ENCODE measurements at places on chromosomes 16 and 17.

- DNase-seq: peak; percentile 31
Measured at GRCh38 chr17:18257268-18257981, 1.1 kb downstream of the FLII start.

DNA sequence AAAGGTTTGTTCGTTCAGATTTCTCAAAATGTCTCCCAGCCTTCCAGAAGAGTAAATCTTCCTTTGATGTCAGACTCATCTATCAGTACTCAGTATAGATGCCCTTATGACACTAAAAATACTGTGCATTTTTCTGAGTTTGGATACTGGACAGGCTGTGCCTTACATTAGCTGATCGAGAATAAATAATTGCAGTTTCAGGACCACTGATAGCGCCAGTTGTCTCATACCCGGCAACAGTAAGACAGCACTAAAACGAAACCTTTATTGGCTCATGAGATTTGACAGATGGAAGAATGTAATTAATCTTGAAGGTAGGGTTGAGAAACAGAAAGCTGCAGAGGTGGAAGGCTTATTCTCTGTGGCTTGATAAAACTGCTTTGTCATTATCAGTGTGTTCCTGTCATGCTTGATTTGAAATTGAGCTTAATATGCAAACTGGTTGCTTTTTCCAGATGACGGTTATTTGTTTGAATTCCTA is 1.2 kb downstream of the ATP6V0A1 start:
- peak; percentile 42 for DNase-seq

GRCh38 chr16:48409839-48410632 is 24.8 kb upstream of the SIAH1 start:
- DNase-seq: no peak

DNA sequence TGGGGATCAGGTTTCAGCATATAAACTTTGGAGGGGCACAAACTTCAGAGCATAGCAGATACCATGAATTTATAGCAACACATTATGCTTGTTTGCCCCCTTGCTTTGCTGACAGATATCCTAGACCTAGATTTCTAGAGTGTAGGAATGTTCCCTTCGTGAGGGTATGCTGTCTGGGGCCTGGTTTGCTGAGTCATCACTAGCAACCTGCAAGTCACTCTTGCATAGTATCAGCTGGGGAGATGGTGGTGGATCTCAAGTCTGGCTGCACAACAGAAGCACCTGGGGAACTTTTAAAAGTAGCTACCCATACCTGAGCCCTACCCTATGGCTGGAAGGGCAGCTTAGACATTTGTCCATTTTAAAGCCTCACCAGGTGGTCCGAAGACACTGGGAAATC is 22.3 kb upstream of the HSBP1 start:
- no peak for DNase-seq

DNA sequence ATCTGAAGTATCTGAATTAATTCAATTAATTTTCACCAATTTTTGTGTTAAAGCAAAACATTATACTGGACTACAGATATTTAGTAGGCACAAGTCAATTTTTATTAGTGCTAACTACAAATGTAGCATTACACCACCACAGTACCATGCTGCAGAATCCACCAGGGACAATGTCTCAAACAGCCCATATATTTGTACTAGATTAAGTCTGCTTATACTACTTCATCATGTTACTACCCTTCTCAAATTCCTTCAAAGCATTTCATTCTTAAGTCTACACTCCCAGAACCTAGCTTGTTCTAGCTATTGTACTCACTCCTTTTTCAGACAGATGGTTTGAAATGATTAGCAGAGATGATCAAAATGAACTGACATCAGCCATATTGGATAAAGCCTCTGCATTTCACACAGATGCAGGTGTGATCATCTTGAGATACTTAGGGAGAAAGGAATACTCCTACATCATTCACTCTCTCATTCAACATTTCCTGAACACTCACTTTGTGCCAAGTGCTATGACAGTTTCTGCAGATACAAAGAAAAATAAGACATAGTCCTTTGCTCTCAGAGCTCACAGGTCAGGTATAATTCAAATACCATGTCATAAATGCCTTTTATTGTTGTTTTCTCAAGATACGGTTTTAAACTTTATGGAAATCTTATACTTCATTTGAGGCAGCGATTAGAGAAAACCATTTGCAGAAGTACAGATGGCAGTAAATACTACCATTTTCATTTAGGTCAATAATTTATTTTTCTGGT is 47.7 kb downstream of the SMURF2 start:
- DNase-seq: no peak

DNA sequence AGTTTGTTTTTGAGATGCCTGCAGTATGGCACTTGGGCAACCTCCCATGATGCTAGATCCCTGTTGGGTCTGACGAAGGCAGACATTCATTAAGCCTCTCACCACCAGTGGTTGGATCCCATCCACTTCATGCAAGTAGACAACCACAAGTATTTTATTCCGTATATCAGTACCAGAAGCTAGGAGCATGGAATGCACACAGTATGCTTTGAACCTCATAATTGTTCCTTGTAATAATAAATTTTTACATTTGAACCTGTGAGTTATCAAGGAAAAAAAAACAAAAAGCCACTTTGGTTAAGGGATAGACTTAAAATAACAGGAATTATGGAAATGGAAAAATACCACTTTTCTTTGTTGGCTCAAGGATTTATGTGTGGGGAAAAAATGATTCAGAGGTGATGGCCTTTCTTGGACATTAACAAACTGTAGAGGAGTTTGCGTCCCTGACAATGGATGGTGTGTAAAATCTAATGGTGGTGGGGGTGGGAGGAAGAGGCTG is 107.1 kb upstream of the KCNJ16 start:
- DNase-seq: no peak

- DNase-seq: no peak
Measured at GRCh38 chr17:63816669-63817068, 10.6 kb upstream of the PSMC5 start.

GRCh38 chr17:64423881-64424280 is 25.0 kb upstream of the MILR1 start:
- DNase-seq: no peak

DNA sequence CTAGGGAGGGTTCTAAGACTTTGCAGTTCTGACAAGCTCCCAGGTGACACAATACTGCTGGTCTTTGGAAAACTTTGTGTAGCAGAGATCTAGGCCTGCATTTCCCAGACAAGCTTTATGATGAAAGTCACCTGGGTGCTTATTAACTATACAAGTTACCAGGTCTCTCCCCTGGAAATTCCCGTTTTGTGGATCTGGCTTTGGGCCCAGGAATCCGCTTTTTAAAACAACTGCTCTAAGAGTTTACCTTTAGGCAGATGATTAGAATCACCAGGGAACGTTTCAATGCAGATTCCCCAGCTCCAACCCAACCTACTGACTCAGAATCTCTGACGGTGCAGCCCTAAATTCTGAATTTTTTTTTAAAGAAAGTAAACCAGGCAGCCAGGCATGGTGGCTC is 36.3 kb downstream of the MYH3 start:
- no peak for DNase-seq

DNA sequence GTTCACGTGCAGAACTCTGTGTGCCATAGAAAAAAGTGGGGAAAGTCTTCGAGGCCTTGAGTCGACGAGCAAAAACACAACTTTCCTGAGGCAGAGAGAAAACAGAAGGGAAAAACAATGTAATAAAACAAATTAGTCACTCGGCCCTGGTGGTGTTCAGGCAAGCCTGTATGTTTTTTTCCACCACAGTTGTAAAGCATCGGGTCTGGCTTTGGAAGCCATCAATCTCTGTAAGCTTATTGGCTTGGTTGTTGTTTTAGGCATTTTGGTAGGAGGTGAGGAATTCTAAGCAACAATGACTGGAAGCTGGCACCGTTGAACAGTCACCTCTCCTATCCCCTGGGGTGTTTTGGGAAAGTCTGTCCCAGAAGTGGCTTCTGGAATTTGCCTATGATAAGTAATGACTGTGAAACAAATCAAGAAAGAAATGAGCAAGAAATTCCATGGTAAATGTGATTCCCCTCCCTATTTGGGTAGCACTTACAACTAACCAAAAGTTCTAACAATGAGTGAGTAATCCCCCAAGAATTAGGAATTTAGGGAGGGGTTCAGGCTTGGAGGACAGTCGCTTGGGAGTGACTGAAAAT is 2.8 kb downstream of the CDH13 start:
- DNase-seq: no peak

GRCh38 chr16:66961065-66961744 is at the start of gene CES3:
Gene CES3, plus strand, starts transcription at chr16:66961266. Its CDS starts 42 bp downstream, at chr16:66961308.
- peak; percentile 63 for DNase-seq

GRCh38 chr17:44623070-44623725 is 33.1 kb upstream of the MEIOC start:
- DNase-seq: no peak

GRCh38 chr16:2915196-2915929 is 3.6 kb downstream of the FLYWCH1 start:
- DNase-seq: no peak

GRCh38 chr17:67238991-67239390 is 6.0 kb downstream of the HELZ start:
- no peak for DNase-seq

DNA sequence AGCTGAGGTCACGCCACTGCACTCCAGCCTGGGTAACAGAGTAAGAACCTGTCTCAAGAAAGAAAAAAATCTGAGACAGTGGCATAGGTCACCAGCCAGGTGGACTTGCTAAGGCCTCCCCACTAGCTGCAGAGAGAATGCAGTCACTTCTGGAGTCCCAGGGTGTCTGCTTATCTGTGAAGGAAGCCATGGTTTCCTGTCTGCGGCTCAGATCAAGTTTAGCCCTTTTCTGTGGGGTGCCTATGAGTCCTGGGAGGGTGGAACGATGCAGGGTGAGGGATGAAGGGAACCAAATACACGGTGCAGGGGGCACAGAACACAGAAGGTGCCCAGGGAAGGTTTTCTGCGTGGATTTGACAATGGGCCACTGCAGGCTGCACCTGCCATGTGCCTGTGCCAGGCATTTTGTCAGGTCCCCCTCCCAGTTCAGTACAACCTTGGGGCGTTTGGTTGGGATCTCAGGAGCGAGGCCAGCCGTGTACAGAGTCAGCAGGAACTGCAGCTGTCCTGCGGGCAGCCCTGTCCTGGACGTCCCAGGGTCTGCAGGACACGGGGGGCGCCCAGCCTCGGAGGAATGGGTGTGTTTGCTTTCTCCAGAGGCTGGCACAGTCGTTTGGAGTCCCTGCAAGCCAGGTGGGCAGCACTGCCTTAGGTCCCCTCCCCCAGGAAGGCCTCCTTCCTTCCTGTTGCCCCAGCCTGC is 41.8 kb downstream of the RAB11FIP4 start:
- peak; percentile 60 for DNase-seq

DNA sequence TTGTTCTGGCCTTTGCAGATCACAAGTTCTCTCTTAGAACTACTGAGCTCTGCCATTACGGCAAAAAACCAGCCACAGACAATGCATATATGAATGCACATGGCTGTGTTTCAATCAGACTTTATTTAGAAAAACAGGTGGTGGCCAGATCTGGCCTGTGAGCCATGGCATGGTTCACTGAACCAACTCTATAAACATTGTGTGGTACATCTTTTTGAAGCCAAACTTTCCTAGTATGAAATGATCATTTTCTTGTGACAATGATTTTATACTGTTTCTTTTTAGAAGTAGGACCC is 65.9 kb upstream of the AMZ2 start:
- no peak for DNase-seq

- DNase-seq: no peak
Measured at GRCh38 chr16:24430954-24431760, 108.2 kb upstream of the RBBP6 start.

GRCh38 chr16:8098947-8099512 is 491.3 kb downstream of the TMEM114 start:
- DNase-seq: no peak

- DNase-seq: no peak
Measured at GRCh38 chr17:54814371-54814770, 86.3 kb upstream of the TOM1L1 start.

DNA sequence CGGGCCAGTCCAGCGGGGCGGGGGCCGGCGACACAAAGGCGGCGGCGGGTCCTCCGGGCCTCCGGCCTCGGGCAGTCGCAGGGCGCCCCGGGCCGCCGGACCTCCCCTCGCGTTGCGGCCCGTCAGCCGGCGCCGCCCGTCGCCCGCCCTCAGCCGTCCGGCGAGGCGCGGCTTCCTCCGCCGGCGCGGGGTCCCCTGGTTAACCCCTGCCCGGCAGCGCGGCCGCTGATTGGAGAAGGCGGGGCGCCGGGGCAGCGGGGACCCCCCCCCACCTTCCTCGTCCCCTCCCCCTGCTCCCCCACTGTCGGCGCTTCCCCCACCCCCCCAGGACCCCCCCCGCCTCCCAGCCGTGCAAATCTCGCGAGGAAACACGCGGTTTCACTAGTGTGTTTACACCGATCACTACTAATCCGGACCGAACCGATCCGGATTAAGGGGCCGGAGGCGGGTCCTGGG is at the start of gene TLK2:
Gene TLK2, plus strand, starts transcription at position 402 of the 456 bp plus-strand sequence. CDS start 2,301 bp downstream, outside the sequence.
- DNase-seq: peak; percentile 85

DNA sequence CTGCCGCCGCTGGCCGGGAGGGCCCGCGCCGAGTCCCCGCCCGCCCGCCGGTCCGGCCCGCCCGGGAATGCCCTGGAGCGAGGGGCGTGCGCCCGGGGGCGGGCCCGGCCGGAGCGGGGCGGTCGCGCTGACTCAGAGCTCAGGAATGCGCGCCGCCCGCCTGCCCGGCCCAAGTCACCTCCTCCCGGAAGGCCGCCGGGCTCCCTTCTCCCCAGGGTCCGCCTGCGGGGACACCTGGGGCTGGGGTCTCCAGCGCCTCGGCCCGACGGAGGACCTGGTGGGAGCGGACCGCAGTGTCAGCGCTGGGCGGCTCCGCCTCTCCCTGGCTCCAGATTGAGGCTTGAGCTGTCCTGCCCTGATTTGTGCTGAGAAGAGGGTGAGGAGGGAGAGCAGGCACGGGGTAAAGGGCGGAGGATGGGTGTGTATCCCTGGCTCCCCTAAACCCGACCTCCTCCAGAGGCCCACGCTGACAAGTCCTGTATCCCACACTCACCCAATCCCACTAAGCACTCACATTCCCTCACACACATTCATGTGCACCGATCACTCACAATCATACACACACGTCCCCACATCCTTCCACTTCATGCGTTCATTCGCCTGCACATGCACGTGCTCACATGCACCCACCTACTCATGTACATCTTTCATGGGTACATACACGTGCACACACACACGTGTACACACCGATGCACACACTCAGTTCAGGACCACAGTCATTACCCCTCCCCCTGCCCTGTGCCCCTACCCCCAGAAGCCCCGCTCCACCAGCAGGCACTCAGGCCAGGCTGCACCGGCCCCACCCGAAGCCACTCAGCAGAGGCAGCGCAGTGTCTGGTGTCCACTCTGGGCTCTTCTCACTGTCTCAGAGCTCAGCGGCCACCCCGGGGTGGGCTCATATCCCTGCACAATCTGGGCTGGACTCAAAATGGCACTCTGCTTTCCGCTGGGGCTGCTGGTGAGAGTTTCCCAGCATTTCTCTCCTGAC is at the start of gene RHBDF1:
Gene RHBDF1, minus strand, starts transcription at position 71 of the 988 bp plus-strand sequence. CDS start 7,616 bp downstream, outside the sequence.
- DNase-seq: no peak

All from CD4-positive, alpha-beta T cell treated with Interleukin-21 for 1 hour (primary cell).